Naive thymus-derived CD8-positive, alpha-beta T cell (primary cell): ENCODE measurements at places on chromosomes 2 and 18. TPM values are rescaled to one million over a fixed set of nuclear protein-coding genes. Genes with fewer than 3 reads are reported as not detected.

CHRNG gene
- not detected for total RNA-seq

GDF7 gene
- total RNA-seq: not detected

TCF7L1 gene
- total RNA-seq: not detected

FOXD4L1 gene
- 0.41 TPM for total RNA-seq

DNA sequence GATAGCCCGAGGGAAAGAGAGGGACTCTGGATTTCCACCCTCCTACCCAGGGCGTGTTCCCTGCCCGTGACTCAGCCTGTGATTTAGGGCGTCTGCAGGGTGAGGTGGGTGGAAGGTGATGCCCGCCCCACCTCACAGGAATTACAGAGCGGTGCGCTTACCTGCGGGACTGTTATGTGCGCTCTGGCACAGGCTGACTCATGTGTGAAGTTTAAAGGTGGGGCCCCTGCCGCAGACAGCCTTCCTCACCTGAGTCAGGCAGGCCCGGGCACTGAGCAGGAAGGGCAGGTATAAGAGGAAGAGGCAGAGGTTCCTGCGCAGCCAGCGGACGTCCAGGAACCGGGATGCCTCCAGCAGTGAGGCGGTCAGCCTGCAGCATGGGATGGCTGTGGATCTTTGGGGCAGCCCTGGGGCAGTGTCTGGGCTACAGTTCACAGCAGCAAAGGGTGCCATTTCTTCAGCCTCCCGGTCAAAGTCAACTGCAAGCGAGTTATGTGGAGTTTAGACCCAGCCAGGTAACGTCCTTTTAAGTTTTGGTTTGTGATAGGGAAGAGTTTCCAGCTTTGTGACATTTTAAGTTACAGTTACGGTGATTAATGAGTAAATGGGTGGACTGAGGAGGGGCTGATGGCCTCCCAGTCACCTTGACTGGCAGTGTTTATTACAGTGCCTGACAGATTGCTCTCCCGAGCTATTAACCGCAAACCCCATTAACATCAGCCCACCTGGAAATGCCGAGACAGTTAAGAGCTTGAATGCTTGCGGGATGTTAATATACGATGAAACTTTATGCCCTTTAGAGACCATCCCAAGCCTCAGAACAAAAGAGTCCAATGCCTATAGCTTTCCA, 141.6 kb upstream of the TTC39C start:
- peak; percentile 25 for DNase-seq

GRCh38 chr2:27891673-27892105, 1.2 kb downstream of the BABAM2 start:
- DNase-seq: no peak

- no peak for DNase-seq
Measured at GRCh38 chr2:216424274-216424673, 12.0 kb downstream of the SMARCAL1 start.

DNA sequence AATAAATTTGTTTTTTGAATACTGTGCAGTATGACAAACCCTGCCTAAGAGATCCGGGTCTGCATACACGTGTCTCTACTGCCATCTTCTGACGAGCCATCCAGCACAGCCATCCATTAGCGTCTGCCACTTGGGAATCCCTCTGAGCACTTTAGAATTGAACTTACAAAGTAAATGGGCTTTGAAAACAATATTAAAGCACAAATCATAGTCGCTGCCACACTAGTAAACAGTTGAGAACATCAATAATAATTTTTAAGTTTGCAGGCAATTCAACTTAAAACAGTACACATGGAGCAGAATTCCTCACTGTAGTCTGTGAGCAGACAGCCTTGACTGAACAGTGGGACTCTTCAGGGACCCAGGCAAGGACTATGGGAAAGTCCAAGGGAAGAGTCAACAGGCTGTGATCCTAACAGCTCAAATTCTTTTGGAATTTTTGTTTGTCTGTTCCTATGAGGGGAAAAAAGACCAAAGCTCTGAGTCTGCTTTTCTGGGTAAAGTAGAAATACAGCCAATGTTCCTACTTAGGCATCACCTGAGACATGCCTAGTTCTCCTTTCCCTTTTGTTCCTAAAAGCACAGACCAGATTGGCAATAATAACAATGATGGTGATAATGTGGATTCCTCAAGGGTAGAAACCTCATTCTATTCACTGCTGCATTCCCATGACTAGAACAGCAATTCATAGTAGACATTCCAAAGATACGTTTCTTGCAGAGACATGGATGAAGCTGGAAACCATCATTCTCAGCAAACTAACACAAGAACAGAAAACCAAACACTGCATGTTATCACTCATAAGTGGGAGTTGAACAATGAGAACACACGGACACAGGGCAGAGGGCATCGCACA, 92.9 kb downstream of the MREG start:
- DNase-seq: peak; percentile 51

ZSCAN30 gene
- 24.8 TPM for total RNA-seq

- DNase-seq: no peak
Measured at GRCh38 chr18:62426191-62426488, 96.7 kb upstream of the ZCCHC2 start.

DHRS9 gene
- total RNA-seq: not detected

GRCh38 chr2:99960790-99961189, 181.6 kb downstream of the AFF3 start:
- no peak for DNase-seq

GRCh38 chr2:188324067-188324466, 32.4 kb downstream of the GULP1 start:
- no peak for DNase-seq

GRCh38 chr2:217647226-217647625, 355.6 kb downstream of the TNS1 start:
- DNase-seq: no peak

PPP1R1C gene
- not detected for total RNA-seq

GRCh38 chr2:9373047-9373446, 50.3 kb downstream of the ITGB1BP1 start:
- DNase-seq: no peak

GREB1L gene
- total RNA-seq: not detected

DNA sequence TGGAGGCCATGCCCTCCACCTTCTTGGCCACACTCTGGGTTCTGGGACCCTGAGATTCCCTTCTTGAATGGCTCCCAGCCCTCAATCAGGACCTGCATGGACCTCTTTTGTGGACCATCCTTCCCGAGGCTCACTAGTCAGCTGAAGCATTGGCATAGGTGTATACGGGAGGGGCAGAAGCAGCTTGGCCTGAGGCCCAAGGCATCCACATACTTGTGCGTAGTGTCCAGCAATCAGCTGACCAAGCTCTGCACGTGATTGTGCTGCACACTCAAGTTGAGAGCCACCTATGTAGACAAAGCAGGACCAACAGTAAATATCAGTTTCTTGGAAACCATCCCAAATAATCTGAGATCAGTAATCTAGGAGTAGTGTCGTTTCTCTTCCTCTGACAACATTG, 119.6 kb downstream of the INSIG2 start:
- no peak for DNase-seq

DNA sequence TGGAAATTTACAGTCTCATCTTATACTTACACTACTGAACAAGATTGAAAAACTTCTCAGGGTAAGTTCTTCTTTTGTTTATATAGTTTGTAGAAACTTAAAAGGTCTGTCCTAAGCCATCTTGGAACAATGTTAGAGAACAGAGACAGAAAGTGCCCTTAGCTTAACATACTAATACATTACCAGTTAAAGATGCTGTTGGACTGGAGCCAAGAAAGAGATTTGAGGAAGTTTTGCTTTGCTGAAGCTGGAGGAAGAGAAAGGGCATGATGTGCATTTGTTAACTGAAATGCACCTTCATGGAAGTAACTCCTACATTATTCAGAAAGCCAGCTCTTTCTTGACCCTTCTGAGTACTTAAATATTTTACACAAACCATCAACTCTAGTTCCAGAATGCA, 66.5 kb upstream of the TNFRSF11A start:
- DNase-seq: no peak

DNA sequence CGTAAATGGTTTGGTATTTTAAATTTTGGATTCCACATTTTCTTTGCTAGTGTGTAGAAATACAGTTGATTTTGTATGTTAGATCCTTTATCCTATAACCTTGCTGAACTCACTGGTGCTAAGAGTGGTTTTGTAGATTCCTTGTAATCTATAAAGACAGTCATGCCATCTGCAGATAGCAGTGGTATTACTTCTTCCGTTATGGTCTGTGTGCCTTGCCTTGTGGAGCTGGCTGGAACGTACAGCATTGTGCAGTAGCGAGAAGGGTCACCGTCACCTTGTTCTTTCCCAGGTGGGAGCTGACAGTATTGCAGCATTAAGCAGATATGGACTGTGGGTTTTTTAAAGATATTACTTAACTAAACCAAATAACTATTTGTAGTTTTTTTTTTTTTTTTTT, 33.7 kb downstream of the ATP9B start:
- DNase-seq: no peak

SKA1 gene
- 0.31 TPM for total RNA-seq

DNA sequence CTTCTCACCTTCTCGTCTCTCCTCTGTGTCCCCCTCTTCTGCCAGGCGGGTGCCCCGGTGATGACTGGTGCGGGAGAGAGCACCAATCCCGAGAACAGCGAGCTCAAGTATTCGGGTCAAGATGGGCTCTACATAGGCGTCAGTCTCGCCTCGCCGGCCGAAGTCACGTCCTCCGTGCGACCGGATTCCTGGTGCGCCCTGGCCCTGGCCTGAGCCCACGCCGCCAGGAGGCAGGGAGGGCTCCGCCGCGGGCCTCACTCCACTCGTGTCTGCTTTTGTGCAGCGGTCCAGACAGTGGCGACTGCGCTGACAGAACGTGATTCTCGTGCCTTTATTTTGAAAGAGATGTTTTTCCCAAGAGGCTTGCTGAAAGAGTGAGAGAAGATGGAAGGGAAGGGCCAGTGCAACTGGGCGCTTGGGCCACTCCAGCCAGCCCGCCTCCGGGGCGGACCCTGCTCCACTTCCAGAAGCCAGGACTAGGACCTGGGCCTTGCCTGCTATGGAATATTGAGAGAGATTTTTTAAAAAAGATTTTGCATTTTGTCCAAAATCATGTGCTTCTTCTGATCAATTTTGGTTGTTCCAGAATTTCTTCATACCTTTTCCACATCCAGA, 31.3 kb downstream of the GATA6 start:
- no peak for DNase-seq

- no peak for DNase-seq
Measured at GRCh38 chr18:33282142-33282541, 158.4 kb downstream of the CCDC178 start.

RGPD4 gene
- 0.83 TPM for total RNA-seq

GRCh38 chr2:97982621-97983020, 13.1 kb downstream of the TMEM131 start:
- DNase-seq: no peak

- no peak for DNase-seq
Measured at GRCh38 chr2:105560157-105560556, 161.3 kb upstream of the FHL2 start.

GRCh38 chr2:133063775-133064174, 393.8 kb upstream of the LYPD1 start:
- DNase-seq: no peak

GRCh38 chr2:237927986-237928385, 38.8 kb upstream of the UBE2F start:
- no peak for DNase-seq

ALKAL2 gene
- total RNA-seq: not detected

- DNase-seq: no peak
Measured at GRCh38 chr2:96685577-96686459, 43.3 kb downstream of the FER1L5 start.

DNA sequence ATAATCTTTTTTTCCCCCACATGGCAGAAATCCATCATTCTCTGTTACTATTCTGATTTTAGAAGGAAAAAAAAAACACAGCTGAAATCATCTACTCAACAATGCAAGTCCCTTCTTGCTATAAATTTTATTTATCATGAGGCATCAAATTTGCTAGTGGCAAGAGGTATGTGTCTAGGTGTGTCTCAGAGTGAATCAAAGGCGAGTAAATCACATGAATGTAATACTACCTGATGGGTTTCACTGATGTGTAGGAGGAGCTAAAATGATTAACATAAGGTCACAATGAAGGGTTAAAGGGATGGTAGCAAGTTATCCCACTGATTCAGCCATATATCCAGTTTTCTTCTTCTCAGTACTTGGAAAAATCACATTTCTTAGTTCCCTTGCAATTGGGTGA, 24.5 kb upstream of the PELI1 start:
- no peak for DNase-seq

GRCh38 chr2:231036131-231036530, 1.2 kb upstream of the C2orf72 start:
- DNase-seq: no peak

DNA sequence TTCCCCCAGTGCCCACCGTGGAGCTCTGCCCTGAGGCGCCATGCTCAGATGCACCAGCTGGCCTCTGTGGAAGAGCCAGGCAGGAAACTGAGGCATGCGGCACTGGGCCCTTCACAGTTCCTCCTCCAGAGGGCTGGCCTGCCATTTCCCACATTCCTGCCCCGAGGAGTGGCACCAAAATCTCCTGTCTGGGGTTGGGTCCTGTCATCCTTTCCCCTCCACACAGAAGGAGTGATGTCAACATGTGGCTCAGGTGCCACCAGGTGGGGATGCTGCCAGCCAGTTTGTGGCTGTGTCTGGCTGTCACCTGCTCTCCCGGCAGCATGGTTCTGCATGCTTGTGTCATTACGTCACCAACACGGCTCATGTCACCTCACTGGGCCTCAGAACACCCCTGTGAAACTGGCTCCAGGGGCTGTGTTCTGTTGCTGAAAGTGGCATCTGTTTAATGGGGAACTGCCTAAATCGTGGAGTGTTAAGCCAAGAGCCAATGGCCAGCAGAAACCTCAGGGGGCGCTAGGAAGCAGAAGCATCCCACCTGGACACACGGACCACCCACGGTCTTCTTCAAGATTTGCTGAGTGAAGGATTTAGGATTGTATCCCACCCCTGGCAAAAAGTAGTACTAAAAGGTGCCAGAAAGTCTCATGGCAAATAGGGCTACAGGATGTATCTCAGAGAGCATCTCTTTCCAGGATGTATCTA, 51.3 kb downstream of the ZAP70 start:
- no peak for DNase-seq

DNA sequence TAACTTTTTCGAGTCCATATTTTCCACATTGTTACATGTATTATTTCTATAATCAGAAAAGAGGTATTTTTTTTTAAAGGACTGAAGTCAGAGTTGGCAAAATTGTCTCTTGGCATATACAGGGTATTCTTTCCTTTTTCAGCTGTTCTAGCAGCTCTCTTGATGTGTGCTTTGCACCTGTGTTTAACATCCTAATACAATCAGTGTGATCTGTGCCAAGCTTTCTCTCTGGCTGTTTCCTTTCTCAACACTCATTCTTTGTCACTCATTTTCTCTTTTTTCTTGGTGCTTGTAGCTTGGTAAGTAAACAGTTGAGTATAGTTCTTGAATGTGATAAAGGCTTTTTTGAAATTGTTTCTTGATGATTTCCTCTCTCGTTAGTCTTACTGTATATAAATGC, 9.2 kb downstream of the RNMT start:
- no peak for DNase-seq

EFR3B gene
- total RNA-seq: 0.05 TPM

- no peak for DNase-seq
Measured at GRCh38 chr2:127027715-127028114, 79.2 kb downstream of the BIN1 start.
